ENCODE measurements at places on chromosomes 3 and 15.

GRCh38 chr15:67524235-67524634, 3.3 kb downstream of the C15orf61 start:
- no peak for DNase-seq

DNA sequence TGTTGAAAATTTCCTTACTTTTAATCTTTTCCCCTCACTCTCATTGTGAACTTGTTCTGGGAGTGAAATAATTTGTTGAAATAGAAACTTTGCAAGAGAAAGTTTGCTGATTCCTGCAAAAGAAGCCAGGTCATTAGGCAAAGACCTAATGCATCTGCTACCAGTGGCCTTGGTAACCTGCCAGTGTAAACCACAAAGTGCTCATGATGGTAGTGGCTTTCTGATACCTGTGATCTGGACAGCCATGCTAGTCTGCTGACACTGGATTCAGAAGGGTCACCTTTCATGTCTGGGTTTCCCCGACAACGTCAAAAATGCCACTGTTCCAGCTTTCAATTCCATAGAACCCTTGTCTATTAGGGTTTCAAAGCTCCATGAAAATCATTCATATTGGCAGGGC, 123.7 kb upstream of the MCTP2 start:
- DNase-seq, result no peak

DNA sequence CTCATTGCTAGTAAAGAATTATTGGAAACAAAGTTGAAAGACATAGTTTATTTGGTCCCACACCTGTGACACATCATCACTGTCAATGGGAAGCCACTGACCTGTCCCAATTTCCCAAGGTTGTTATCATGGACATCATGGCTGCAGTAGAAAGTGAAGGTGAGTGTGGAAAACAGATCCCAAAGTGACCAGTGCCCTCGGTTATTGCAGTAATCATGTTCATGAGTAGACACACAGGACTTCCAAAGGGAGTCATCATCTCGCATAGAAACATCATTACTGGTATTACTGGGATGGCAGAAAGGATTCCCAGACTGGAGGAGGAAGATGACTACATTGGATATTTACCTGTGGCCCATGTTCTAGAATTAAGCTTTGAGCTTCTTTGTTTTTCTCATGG, 14.7 kb downstream of the TF start:
- DNase-seq, result no peak

DNA sequence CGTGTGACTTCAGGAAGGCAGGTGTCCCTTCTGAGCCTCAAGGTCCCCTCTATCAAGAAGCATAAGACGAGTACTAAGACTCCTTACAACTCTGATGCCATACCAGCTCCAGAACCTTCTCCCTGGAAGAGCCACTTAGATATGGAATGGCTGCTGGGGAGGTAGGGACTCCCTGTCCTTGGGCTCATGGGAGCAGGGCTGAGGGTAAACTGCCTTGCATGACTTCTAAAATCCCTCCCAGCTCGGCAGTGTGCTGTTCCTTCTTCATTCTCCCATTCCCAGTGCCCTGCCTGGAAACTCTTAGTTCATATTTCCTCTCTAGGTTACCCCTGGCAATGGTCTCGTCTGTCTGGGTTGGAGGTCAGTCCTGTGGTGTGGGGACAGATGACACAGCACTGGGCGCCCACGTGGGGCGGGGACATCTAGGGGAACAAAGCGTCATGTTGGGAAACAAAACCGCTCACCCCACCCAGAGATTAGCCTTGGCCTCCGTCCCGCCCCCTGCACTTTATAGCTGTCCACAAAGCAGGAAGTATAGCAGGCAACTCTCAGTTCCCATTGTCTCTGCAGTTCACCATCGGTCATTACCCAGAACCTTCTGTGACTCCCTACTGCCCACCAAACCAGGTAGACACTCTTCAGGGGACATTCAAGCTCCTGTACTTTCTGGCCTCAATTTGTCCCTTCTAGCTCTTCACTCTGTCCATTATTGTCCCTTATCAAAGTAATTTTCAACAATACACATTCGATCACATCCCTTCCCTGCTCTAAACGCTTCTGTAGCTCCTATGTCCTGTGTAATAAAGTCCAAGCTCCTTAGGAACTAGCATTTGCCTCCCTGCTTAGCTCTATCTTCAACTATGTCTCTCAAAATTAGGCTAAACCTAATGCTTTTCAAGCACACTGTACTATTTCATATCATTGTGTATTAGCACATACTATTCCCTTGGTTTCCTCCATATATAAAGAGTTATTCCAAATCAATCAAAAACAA, 73.8 kb downstream of the IQSEC1 start:
- no peak for DNase-seq

GRCh38 chr3:177308911-177309310, 111.6 kb upstream of the TBL1XR1 start:
- no peak for DNase-seq

DNA sequence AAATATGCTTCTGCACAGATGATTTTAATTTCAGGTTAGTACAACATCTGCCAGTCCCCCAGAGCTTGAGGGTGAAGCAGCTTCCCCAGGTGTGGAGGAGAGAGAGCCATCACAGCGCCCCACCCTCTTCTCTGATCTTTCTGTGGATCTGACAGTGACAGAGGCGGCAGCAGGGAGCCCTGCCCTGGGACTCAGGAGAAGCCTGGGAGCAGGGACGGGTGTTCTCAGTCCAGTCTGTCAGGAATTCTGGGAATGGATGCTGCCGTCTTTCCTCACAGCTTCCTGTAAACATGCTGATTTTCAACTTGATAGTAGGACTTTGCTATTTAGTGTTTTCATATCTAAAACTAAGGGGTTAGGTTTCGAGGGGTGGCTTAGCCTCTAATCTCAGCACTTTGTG, 11.4 kb upstream of the RAB8B start:
- no peak for DNase-seq

DNA sequence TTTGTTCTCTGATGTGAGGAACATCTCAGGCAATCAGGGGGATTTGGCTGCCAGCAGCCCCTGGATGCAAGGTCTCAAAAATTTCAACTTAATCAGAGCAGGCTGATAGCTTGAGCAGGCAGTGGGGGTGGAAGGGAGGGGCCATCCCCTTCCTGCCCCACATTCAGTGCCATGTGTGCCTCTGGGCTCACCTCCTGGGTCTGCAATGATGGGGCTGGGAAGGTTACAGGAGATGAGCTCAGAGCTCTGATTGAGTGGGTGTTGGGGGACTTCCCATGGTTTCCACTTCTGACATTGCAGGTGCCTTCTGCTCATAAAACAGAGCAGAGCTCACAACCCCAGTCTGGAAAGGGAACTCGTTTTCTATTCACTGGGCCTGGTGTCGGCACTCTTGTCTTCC, 37.0 kb downstream of the PARP16 start:
- DNase-seq, result no peak

DNA sequence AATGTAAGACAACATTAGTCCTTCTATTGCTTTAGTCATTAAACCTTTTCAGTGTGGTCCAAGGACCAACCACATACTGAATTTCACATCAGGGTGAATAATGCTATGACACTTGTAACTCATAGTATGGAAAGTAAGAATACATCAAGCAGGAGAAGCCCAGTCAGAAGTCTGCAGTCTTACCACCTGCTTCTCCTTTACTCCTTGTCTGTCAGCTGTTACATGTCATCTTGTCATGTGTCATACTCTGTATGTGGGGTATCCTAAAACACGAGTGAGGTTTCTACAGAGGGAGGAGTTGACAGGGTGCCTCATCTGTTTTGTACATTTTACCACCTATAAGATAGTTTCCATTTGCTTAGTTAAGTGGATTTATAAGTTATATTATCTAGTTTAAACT, 32.8 kb upstream of the EID1 start:
- DNase-seq, result no peak

- no peak for DNase-seq
Observed at GRCh38 chr15:79378394-79379109, 53.6 kb upstream of the MINAR1 start.

DNA sequence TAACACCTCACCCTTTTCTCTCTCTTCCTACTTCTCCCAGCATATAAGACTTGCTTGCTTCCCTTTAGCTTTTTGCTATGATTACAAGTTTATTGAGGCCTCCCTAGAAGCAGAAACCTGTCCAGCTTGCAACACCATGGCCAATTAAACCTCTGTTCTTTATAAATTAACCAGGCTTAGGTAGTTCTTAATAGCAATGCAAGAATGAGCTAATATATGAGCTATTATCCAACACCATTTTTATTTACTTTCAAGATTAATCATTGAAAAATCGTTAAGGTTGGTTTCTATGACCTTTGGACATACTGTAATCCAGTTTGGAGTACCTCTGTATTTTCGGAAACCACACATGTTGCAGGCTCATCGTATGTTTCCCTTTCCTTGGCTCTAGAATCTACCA, 643.1 kb downstream of the ZPLD1 start:
- no peak for DNase-seq

DNA sequence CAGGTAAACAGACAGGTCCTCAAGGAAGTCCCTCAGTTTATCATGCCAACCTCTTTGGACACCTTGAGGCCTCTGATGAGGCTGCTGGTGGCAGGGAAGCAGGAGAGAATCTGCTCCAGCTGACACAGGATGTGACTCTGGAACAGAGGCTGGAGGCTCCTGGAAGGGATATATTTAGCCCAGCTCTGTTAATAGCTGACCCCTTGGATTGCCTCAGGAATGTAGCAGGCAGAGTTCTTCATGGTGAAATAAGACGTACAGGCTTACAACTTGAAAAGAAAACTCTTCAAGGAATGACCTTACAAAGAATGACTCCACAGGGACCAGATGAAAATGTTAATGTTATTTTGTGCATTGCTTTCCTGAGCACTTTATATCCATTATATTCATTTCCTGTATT, 90.5 kb downstream of the AQP9 start:
- no peak for DNase-seq

DNA sequence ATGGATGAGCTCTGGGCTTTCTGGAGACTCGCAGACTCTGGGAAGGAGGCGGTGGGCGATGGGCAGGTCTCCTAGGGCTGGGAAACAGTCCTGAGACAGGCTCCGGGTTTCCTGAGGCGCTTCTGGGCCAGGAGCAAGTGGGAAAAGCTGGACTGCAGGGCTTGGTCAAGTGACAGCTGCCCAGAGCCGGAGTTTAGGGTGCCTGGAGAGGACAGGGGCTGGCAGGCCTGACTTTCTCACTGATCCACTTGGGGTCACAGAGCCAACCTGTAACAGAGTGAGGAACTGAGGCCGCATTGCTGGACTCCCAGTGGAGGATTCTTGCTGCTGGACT, 107.9 kb downstream of the APBA2 start:
- no peak for DNase-seq

- no peak for DNase-seq
Observed at GRCh38 chr15:41967506-41968206, 4.7 kb downstream of the EHD4 start.

- DNase-seq, result no peak
Observed at GRCh38 chr3:86109434-86109833, 881.5 kb downstream of the VGLL3 start.

DNA sequence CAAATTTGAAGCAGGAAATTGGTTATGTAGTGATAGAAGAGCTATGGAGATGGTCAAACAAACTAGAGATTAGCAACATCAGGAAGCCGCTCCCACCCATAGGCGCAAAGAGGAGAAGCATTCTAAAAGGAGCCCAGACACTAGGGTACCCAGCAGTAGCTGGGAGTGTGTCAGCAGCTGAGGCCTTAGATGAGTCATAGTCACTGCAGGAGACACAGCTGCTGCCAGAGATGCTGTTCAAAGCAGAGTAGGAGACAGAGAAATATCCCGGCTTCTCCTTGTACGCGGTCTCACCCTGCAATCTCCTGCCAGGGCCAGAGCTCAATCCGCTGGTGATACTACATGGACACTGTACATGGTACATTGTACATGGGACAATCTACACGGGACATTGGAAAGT, 61.9 kb downstream of the VGLL3 start:
- DNase-seq, result no peak

DNA sequence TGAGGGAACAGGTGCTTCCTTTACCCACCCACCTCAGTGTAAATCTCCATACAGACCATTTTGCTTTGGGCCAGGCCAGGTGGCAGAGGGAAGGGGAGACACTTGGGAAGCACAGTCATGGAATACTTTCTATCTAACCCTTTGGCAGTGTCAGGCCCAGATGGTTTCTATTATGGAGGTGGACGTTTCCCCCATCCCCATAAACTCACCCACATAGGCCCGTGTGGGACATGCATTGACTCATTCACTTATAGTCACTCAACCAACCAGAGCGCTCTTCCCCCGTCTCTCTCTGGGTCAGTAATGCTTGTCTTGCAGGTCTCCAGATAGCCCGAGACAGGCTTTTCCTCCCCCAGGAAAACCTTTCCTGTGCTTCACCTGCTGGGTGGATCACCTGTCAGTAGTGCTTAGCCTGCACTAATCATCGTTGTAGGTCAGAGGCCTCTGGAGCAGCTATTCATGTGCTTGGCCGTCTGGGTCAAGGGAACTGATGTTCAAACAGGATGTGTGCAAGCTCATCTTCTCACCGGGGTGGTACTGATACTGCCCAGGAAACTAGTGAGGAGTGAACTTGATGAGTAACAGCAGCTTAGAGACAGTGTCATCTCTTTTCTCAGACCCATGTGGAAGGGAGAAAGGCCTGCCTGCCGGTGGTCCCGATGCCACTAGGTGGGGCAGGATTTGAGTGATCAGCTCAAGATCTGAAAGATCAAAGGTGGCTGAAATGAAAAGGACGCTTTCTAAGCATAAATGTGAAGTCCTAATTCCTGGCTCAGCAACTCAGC, 67.1 kb downstream of the CEMIP start:
- DNase-seq, result no peak

- DNase-seq, result peak; percentile 69
Observed at GRCh38 chr3:43378066-43378935, 92.0 kb downstream of the SNRK start.

GRCh38 chr3:170038434-170039110, 777 bp downstream of the GPR160 start:
- peak; percentile 31 for DNase-seq

DNA sequence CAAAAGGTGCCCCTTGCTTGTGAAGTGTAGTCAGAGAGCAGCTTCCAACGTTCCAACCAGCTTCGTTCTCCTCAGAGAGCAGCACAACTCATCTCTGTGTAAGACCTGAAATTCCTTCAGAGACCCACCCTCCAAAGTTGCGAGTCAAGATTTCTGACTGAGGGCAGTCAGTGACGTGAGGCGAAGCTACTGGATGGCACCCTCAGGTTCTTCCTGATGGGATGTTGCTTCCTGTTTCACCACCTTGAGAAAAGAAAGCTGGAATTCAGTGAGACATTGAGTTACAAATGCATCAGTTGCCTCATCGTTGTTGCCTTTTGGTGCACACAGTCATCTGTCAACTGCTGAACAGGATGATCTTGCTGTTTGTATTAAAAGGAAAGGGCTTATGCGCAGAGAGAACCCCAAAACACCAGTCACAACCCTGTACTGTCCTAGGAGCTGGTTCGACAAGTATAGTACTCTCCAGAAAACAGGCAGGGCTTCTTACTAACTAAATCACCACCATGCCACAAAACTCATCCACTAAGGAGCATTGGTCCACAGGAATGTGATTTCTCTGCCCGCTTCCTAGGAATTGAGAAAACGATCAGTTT, at the start of gene CERS3:
Gene CERS3 (minus strand): TSS at position 118 of the 596 bp plus-strand sequence. CDS start 27,101 bp downstream, outside the sequence.
- no peak for DNase-seq

Measured in 8988T (cell line).